Cardiac muscle cell (in vitro differentiated cells and primary cell): ENCODE measurements at places on chromosomes 2 and 18. TPM values are rescaled to one million over a fixed set of nuclear protein-coding genes. Genes with fewer than 3 reads are reported as not detected.
A peak's percentile ranks its signal among the peaks of the same experiment; 100 is the strongest.

GRCh38 chr2:188970211-188970610, 4.0 kb upstream of the COL3A1 start:
- no peaks in the 10 kb centered on the region for H3K4me1 ChIP-seq
- H3K27ac ChIP-seq: no peak overlapping the region
- H3K36me3 ChIP-seq: no peaks in the 10 kb centered on the region
- no peaks in the 10 kb centered on the region for H3K27me3 ChIP-seq
- no peak for DNase-seq

HK2 gene
- total RNA-seq: 109 and 127 TPM in 2 replicates

DNA sequence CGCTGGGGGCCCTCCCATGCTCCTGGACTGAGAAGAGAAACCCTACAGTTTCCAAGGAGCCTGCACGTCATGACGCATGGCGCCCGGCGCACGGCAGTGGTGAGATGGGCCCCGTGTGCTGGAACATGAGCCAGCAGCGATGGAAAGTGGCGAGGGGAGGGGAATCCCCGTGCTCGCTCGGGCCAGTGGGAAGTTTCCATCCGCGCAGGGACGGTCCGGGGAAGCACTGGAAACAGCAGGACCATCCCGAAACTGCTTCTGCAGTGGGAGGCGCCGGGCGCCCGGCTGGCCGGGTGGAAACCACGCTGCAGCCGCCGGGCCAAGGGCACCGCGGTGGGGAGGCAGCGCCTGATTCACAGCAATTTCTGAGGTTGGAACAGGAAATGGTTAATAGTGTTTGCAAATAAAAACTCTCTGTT, 4.9 kb upstream of the PDCD1 start:
- no peak overlapping the region for H3K4me3 ChIP-seq
- no peaks in the 10 kb centered on the region for H3K27me3 ChIP-seq
- H3K36me3 ChIP-seq: no peaks in the 10 kb centered on the region
- no peak overlapping the region for H3K27ac ChIP-seq
- H3K4me1 ChIP-seq: no peaks in the 10 kb centered on the region

DNA sequence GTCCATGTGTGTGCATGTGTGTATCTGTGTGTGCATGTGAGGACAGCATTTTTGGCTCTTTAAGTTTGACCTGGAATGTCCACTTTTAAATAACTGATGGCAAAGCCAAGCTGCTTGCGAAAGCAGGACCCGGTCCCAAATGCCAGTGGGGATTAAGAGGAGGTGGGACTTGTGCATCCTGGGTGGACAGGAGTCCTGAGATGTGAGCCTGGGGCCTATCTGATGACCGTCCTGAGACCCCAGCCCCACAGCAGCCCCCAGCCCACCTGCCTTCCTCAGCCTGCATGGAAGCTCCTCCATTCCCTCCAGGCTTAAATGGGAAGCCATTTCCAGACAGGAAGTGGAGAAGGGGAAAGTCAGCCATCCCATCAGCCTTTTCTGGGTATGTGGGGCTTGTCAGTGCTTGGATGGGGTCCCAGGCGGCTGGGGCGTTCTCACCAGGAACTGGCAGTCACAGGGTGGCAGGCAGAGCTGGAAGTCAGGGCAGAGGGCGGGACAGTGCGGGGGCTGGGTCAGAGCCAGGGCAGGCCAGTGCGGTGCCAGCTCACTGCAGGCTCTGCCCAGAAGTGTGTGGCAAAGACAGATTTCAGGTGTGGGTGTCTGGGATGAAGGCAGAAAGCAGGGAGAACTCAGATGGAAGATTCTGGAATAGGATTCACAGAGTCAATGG, 117.8 kb downstream of the ACKR3 start:
- no peak for DNase-seq
- H3K4me1 ChIP-seq: no peaks in the 10 kb centered on the region
- H3K36me3 ChIP-seq: no peaks in the 10 kb centered on the region
- no peak overlapping the region for H3K27ac ChIP-seq

DNA sequence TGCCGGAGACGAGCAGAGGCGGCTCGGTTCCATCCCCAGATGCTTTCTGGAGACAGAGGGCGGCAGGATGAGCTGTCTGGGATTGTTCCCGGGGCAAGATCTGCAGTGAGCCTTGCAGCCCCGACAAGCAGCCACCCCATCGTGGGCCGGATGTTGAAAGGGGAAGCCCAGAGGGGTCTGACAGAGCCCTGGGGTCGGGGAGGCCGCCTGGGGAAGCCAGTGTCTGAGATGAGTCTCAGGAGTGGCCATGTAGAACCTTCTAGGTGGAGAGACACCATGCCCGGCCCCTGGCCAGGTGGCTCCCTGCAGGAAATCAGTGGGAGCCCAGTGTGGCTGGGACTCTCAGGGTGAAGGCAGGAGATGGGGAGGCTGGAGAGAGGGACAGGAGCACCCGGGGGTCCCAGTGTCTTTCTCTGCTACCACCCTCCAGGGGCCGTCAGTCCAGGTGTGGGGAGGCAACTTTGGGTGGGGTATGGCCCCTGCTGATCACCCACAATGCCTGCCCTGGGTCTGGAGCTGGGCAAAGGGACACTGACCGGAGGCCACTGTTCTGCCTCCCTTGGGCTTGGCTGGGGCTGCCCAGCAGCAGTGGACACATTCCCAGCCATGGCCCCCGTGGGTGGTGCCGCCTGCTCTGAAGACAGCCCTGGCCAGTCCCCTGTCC, 128.3 kb upstream of the HS6ST1 start:
- no peak for DNase-seq
- peaks cover 6% of the 10 kb centered on the region for H3K4me1 ChIP-seq
- H3K27me3 ChIP-seq: no peaks in the 10 kb centered on the region
- no peak overlapping the region for H3K27ac ChIP-seq

DNA sequence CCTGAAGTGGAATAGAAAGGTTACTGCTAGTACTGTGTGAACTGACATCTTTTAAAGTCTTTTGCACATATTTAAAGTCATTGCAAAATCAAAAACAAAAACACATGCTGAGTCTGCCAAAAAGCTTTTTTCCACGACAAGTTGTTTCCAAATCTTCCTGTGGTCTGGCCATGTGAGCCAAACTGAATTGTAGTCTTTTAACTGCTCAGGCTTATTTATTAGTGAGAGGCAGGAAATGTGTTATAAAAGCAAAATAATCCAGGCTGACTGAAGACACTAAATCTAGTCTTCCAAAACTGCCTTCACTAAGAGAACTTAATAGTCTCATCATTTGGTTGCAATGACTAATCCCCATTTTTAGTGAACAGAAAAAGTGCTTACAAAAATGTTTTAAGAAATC, 2.3 kb downstream of the KRCC1 start:
- peak; percentile 84 for DNase-seq
- peaks cover 21% of the 10 kb centered on the region for H3K4me1 ChIP-seq
- peaks cover 2% of the 10 kb centered on the region for H3K36me3 ChIP-seq
- H3K4me3 ChIP-seq: no peak overlapping the region

GRCh38 chr2:109128048-109128615, 873 bp upstream of the SH3RF3 start:
- H3K36me3 ChIP-seq: no peaks in the 10 kb centered on the region
- peak overlapping the region; percentile 54 for H3K4me3 ChIP-seq
- no peak overlapping the region for H3K27ac ChIP-seq
- DNase-seq: peak; percentile 95

DNA sequence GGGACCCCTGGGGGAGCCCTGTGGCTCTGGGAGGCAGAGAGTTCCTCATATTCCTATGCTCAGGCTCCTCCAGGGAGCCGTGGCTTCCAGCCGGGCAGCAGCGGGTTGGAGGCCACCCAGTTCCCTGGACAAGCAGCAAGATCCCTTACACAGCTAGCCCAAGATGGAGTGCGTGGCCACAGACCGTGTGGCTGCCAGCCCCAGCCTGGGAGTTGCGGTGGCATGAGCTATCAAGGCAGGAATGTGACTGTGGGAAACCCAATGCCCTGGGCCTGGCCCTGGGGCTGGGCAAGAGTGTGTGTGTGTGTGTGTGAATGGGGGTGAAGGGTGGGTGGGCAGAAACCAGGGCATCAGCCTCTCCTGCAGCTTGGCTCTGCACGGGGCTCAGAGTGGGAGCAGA, 130.5 kb downstream of the DYSF start:
- H3K4me3 ChIP-seq: no peak overlapping the region
- H3K4me1 ChIP-seq: no peaks in the 10 kb centered on the region
- DNase-seq: no peak
- no peaks in the 10 kb centered on the region for H3K36me3 ChIP-seq
- no peak overlapping the region for H3K27ac ChIP-seq

GRCh38 chr2:446963-447530, 159.2 kb upstream of the ALKAL2 start:
- H3K4me1 ChIP-seq: no peaks in the 10 kb centered on the region
- H3K4me3 ChIP-seq: no peak overlapping the region
- no peaks in the 10 kb centered on the region for H3K27me3 ChIP-seq

DNA sequence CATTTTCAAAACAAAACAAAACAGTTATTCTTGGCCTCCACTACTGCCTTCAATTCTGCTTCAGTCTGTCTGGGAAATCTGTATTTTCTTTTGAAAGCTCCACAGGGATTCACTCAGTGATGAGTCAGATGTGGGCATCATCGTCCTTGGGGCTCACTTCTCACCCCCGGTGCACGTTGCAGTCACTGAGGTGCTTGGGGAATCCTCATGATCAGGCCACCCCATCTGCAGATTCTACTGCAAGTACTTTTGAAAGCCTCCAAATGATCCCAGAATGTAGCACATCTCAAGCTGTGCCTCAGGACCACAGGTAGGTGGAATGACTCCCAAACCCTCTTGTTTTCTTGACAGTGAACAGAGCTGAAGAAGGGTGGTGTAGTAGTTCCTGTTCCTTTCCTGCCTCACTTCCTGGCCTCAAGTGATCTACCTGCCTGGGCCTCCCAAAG, 34.3 kb downstream of the LPIN2 start:
- DNase-seq: peak; percentile 51
- no peaks in the 10 kb centered on the region for H3K36me3 ChIP-seq
- H3K27me3 ChIP-seq: no peaks in the 10 kb centered on the region

DNA sequence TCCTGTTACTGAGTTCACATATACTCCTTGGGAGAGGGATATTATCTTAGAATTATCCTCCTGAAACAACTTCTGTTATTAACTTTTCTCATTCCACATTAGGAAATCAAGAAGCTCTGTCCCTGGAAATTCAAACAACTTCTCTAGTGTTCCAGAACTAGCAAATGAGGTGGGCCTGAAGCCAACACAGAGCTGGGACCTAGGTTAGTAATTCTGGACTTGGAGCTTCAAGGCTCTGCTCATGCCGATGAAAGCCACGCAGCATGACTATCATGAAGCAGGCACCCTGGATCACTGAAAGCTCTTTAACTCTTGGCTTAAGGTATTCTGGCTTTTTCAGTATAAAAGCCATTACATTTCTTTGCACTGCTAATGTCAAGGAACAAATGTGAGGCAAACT, 242.7 kb downstream of the TGIF1 start:
- no peak overlapping the region for H3K27ac ChIP-seq
- DNase-seq: no peak
- no peak overlapping the region for H3K4me3 ChIP-seq
- no peaks in the 10 kb centered on the region for H3K27me3 ChIP-seq
- H3K4me1 ChIP-seq: no peaks in the 10 kb centered on the region

DNA sequence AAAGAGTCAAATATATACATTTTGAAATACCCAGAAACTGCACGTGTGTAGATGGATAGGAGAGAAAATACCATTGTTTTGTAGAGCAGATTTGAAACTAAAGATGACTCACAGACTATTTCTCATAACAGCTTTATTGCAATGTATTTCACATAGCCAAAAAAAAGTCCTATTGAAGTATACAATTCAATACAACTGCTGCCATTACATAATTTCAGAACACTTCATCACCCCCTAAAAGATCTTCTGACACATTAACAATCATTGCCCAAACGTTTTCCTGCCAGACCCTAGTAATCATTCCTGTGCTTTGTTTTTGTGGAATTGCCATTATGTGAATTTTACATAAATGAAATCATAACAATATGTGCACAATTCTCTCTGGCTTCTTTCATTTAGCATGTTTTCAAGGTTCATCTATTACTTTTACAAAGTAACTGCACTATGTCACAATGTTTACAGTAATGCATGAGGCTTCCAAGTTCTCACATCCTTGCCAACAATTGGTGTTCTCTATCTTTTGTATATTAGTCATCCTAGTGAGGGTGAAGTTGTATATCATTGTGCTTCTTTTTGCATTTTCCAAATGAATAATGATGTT, 378.6 kb upstream of the CWC22 start:
- H3K36me3 ChIP-seq: no peaks in the 10 kb centered on the region

- no peak for DNase-seq
- H3K4me3 ChIP-seq: no peak overlapping the region
- H3K4me1 ChIP-seq: peaks cover 11% of the 10 kb centered on the region
- H3K36me3 ChIP-seq: no peaks in the 10 kb centered on the region
Observed at GRCh38 chr2:12277241-12278034, 439.3 kb upstream of the TRIB2 start.

CGREF1 gene
- total RNA-seq: 0.48 and 1.8 TPM in 2 replicates

DNA sequence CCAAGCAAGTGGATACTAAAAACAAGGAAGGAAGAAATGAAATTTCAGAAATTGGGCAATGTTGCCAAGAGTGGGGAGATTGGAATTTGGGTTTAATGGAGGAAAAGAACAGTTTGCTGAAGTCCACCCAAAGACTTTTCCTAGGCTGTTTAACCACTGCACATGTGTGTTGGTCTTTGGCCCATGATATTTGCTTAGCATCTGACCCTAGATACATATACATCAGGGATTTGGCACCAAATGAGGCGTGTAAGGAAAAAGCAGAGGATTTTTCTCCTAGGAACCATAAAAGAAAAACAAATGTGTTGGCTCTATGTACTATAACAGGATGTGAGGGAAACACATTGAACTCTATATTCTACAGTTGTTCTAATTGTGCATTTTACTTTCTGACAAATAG, 80.7 kb upstream of the CD28 start:
- no peak overlapping the region for H3K27ac ChIP-seq
- no peak for DNase-seq
- H3K4me1 ChIP-seq: no peaks in the 10 kb centered on the region
- no peak overlapping the region for H3K4me3 ChIP-seq
- no peaks in the 10 kb centered on the region for H3K27me3 ChIP-seq

DNA sequence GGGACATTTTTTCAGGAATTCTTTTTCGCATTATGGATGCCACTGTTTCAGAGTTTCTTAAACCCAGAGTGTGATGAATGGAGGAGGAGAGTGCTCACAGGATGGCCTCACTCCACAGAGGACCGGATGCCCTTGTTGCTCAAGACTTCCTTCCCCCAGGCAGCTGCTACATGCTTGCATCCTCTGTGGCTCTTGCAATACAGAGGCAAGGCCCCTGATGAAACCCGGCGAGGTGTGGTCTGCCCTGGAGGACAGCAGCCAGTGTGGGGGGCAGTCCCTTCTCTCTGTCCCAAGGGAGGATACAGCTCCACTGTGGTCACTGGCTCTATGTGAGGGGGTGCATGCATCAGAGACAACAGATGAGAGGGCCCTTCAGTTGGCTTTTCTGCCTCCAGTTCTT, 109.6 kb downstream of the SH3RF3 start:
- H3K36me3 ChIP-seq: no peaks in the 10 kb centered on the region
- no peak for DNase-seq
- no peaks in the 10 kb centered on the region for H3K27me3 ChIP-seq
- no peak overlapping the region for H3K4me3 ChIP-seq

DNA sequence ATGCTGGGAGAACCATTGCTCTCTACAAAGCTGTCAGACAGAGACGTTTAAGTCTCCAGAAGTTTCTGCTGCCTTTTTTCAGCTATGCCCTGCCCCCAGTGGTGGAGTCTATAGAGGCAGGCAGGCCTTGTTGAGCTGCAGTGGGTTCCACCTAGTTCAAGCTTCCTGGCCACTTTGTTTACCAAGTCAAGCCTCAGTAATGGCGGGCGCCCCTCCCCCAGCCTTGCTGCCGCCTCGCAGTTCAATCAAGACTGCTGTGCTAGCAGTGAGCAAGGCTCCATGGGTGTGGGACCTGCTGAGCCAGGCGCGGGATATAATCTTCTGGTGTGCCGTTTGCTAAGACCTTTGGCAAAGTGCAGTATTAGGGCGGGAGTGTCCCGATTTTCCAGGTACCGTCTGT, 52.7 kb upstream of the SCYGR2 start:
- no peak overlapping the region for H3K27ac ChIP-seq
- H3K27me3 ChIP-seq: no peaks in the 10 kb centered on the region
- no peak for DNase-seq
- peaks cover 8% of the 10 kb centered on the region for H3K36me3 ChIP-seq
- H3K4me1 ChIP-seq: no peaks in the 10 kb centered on the region
